ENCODE measurements at places on chromosomes 6 and 20. TPM values are rescaled to one million over a fixed set of nuclear protein-coding genes. Genes with fewer than 3 reads are reported as not detected.

DNA sequence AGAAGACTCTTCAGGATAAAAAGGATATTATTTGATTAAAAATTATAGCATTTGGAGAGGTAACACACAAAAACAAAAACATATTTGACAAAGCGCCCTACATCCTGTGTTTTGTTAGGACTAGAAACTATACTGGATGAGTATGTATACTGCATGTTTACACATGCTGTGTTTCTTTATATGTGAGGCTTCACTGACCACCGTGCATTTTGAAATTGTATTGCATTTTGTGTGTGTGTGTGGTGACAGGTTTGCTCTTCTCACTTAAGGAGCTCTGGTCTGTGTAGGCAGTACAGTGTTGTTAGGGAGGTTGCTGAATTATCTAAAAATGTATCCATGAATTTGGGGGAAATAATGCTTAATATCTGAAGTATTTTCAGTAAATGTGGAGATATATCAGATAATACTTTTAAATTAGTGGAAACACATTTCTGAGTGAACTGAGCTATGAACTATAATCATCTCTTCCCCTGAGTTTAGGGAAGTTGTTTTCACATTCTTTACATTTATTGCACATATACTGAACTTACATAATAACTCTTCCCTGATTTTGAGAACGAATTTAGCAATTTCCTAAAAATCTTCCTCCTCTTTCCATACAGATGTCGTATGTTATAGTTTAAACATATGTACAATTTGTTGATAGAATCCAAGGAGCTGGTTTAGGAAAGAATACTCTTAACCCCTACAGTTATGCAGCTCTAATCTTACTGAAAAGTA, 43.3 kb downstream of the TMEM170B start:
- no peak for DNase-seq

DNA sequence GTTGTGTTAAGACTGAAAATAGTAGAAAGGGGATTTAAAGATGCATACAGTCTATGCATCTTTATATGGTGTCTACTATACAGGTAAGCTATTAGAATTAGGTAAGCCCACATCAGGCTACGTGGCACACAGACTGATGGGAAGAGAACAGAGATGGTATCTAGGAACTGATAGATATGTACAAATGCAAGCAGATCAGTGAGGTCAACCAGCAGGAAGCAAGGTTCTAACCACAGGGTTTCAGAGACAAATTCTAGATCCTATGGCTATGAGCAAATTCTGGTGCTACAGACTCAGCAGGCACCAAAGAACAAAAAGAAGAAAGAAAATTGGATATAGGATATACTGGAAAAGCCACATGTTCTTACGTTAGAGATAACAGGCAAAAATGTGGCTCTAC, 110.6 kb downstream of the TRDN start:
- no peak for DNase-seq

- DNase-seq: no peak
These were observed 6.1 kb downstream of the PTPRT start for GRCh38 chr20:43183536-43184070.

DNA sequence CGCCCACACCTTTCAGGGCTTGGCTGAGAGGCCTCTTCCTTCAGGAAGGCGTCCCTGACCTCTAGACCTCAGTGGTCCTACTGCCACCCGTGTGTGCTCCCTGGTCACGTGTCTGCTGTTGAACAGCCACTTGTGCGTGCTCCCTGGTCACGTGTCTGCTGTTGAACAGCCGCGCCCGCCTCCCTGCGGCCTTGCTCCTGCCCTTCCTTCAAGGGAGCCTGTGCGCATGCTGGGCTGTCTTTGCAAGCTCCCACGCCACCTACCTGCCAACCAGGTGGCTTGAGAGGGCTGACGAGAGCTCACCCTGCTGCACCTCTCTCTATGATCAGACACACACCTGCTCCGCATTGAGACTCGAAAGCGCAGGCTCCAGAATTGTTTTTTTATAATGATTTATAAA, 179.3 kb downstream of the BMP7 start:
- DNase-seq: no peak

DNA sequence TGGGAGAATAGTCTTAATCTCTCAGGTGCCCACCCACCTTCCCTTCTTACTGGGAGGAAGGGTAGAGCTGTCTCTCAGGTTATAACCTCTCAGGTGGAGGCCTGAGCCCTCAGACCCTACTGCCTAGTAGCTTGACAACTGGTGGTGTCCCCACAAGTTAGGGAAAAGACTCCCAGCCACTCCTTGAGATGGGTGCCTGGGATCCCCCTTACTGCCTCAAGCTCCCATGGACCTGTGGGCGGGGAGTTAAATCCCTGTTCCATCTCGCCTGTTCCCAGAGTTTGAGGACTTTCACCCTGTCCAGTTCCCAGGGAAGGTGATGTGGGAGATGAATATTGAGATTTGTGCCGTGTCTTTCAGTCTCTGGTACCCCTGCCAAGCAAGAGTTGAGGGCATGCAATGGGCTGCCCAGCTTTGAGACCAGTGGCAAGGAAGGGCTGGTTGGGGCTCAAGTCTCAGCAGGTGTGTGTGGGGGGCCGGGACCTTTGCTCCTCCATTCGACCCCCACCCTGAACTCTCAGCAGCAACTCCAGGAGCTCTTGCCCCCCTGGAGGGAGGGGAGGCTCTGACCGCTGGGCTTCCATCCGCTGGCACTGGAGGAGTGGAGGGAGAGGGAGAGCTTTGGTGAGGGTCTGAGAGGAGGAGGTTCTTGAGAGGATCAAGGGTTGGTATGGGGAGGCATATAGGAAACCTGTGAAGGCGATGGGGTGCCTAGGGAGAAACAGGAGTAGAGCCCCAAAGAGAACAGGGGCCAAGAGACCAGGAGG, 1.1 kb upstream of the PBX2 start:
- DNase-seq: no peak

GRCh38 chr6:136723780-136724179, 68.5 kb downstream of the MAP3K5 start:
- DNase-seq: no peak

DNA sequence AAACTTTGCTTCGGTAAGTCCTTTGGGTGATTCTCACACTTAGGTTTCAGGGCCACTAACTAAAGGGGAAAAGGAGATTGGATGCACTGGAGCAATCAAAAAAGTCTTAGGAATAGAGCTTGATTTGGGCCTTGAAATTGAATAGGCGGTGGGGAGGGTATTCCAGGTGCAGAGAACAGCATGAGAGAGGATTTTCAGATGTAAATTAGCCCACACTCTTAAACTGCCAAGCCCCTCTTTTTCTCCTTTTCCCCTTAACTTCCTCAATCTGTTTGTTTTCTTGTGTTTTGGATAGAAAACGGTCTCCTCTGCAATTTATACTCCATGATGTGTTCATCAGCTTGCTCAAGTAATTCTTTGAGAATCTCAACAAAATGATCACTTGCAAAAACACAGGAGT, 62.1 kb upstream of the RIPOR2 start:
- DNase-seq: no peak

- DNase-seq: no peak
These were observed 173.2 kb downstream of the BTBD3 start for GRCh38 chr20:12090920-12091319.

- DNase-seq: peak; percentile 53
These were observed 76.5 kb downstream of the GJA10 start for GRCh38 chr6:89970609-89971337.

TAP1 gene
- 68.3 TPM for total RNA-seq

TRIM31 gene
- not detected for total RNA-seq

EYS gene
- 0.81 TPM for total RNA-seq

IER3 gene
- total RNA-seq: 61.1 TPM

MMS22L gene
- total RNA-seq: 58.8 TPM

Data from A172 (cell line).